CD4-positive, CD25-positive, alpha-beta regulatory T cell (primary cell): ENCODE measurements at places on chromosomes 7 and 10. TPM values are rescaled to one million over a fixed set of nuclear protein-coding genes. Genes with fewer than 3 reads are reported as not detected.

DNA sequence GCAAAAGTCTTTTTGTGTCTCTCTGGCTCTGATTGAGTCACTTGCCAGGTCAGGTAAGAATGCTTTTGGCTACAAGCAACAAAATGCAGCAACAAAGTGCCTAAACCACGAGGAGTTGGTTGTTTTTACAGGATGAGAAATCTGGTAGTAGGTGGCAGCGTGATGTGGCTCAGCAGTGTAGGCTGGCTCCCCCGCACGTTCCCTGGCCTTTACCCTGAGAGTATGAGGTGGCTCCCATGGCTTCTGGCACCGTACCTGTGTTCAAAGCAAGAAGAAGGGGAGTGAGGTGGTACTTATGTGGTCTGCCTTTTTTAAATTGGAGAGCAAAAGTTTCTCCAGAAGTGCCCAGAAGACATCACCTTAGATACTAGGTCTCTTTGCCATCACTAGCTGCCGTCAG is 11.7 kb downstream of the PRKRIP1 start:
- DNase-seq = no peak
- peaks cover 78% of the 10 kb centered on the region for H3K36me3 ChIP-seq
- H3K4me3 ChIP-seq = no peak overlapping the region
- no peaks in the 10 kb centered on the region for H3K4me1 ChIP-seq
- no peak overlapping the region for H3K27ac ChIP-seq
- no peaks in the 10 kb centered on the region for H3K27me3 ChIP-seq

DNA sequence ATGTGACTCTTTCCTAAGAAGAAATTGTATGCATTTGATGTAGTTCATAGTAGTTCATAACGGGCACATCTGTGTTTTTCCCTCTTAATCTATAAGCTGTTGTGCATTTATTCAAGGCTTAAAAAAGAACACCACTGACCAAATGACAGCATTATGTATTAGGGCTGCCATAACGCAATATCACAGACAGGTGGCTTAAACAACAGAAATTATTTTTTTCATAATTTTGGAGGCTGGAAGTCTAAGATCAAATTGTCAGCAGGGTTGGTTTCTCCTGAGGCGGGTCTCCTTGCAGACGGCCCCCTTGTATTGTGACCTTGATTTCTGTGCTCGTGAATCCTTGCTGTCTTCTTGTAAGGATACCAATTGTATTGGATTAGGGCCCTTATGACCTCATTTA is 627 bp upstream of the SSMEM1 start:
- no peak for DNase-seq
- H3K4me1 ChIP-seq = peaks cover 7% of the 10 kb centered on the region
- no peak overlapping the region for H3K4me3 ChIP-seq
- peaks cover 15% of the 10 kb centered on the region for H3K36me3 ChIP-seq

DNA sequence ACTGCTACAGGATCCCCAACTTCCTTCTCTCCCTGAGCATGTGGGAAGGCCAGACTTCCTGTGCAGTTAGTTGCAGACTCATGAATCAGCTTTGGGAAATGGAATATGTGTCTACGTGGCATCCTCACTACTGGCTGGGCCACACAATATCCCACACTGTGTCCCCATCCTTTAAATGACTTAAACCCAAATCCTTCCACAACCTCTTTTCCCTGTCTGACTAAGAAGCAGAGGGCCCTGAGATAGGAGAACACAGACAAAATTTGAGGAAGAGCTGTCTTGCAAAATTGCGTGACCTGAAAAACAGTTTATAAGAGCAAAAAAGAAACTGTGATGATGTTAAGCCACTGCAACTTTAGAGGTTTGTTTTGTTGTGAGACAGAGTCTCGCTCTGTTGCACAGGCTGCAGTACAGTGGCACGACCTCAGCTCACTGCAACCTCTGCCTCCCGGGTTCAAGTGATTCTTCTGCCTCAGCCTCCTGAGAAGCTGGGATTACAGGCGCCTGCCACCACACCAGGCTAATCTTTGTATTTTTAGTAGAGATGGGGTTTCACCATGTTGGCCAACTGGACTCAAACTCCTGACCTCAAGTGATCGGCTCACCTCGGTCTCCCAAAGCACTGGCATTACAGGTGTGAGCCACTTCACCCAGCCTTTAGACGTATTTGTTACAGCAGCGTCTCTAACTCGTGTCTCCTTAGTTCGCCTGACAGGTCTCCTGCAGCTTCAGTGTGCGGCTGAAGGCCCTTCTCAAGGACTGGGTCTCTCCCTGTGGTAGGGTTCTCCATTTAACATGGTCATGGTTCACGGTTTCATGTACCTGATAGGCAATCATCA is 46.9 kb upstream of the SFMBT2 start:
- no peak overlapping the region for H3K27ac ChIP-seq
- no peaks in the 10 kb centered on the region for H3K4me1 ChIP-seq
- H3K27me3 ChIP-seq = no peaks in the 10 kb centered on the region
- no peak for DNase-seq
- no peaks in the 10 kb centered on the region for H3K36me3 ChIP-seq

DNA sequence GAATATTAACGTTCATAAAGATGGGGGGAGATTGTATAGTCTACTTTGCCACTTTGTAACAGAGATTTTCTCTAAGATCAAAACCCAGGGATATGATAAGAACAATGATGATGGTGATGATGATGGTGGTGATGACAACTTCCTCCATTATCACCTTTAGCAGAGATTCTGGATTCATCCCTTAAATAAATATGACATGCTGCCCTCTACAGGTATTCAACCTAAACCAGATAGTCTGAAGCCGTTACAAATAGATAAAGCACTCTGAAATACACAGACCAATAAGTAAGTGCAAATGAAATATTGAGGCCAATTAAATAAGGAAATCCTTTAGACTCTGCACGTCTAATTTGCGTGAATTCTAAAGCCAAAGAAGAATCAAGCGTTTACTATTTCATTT is 211.5 kb downstream of the CREB5 start:
- H3K27me3 ChIP-seq = no peaks in the 10 kb centered on the region
- no peaks in the 10 kb centered on the region for H3K4me1 ChIP-seq
- no peak overlapping the region for H3K27ac ChIP-seq
- no peak for DNase-seq
- H3K36me3 ChIP-seq = no peaks in the 10 kb centered on the region

- no peaks in the 10 kb centered on the region for H3K27me3 ChIP-seq
- H3K27ac ChIP-seq = no peak overlapping the region
- no peak for DNase-seq
Observed at GRCh38 chr10:85170026-85170425, 841.6 kb downstream of the CCSER2 start.

DNA sequence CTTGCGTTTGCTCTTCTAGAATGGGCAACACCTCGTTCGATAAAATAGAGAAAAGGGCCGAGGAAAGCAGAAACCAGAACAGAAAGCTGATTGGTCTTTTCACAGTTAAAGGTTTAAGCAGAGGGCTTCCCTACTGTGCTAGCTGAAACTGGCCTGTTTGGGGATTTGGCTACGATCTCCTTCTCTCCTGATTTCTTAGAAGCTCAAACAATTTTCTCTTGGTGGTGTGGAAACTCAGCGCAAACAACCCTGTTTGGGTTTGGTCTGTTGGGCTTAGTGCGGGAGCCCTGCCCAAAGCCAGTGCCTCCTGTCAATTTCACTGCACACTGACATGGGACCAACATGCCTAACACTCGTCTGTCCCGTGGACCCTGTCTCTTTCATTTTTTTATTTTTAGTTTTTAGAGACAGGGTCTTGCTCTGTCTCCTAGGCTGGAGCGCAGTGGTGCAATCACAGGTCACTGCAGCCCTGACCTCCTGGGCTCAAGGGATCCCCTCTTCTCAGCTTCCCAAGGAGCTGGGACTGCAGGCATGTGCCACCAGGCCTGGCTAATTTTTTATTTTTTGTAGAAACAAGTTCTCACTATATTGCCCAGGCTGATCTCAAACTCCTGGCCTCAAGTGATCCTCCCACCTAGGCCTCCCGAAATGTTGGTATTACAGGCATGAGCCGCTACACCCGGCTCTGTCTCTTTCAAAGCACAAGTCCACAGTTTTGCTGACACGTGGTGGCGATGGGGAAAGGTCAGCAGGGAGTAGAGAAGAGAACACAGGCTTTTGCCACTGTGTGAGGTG is 16.5 kb upstream of the BNIP3 start:
- H3K27ac ChIP-seq = no peak overlapping the region
- H3K4me1 ChIP-seq = no peaks in the 10 kb centered on the region
- H3K36me3 ChIP-seq = no peaks in the 10 kb centered on the region

GRCh38 chr10:130637089-130637676 is 501.0 kb downstream of the GLRX3 start:
- H3K27me3 ChIP-seq = peaks cover 5% of the 10 kb centered on the region
- DNase-seq = no peak
- no peak overlapping the region for H3K4me3 ChIP-seq
- no peaks in the 10 kb centered on the region for H3K4me1 ChIP-seq
- no peak overlapping the region for H3K27ac ChIP-seq

- no peaks in the 10 kb centered on the region for H3K4me1 ChIP-seq
- no peaks in the 10 kb centered on the region for H3K27me3 ChIP-seq
- H3K27ac ChIP-seq = no peak overlapping the region
- no peaks in the 10 kb centered on the region for H3K36me3 ChIP-seq
- no peak for DNase-seq
Observed at GRCh38 chr10:131444862-131445461, 133.4 kb upstream of the TCERG1L start.

DNA sequence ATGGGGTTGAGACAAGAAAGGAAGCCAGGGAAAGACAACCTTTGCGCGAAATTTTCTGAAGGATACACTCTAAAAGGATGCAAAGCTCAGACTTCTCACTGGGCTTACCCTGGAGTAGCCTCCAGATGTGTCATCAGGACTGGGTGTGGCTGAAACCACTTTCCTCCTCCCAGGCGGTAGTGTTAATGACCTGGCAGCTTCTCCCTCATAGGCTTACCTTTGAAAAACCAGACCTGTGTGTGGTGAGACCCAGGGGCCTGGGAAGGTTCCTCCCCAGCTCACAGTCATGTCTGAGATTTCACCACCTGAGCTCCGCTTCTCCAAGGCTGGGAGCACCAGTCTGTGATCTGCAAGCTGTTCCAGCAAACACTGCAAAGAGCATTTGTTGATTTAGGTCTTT is 93.7 kb downstream of the EPC1 start:
- H3K36me3 ChIP-seq = no peaks in the 10 kb centered on the region
- no peak overlapping the region for H3K27ac ChIP-seq
- H3K27me3 ChIP-seq = no peaks in the 10 kb centered on the region
- peak; percentile 20 for DNase-seq
- H3K4me3 ChIP-seq = no peak overlapping the region

DNA sequence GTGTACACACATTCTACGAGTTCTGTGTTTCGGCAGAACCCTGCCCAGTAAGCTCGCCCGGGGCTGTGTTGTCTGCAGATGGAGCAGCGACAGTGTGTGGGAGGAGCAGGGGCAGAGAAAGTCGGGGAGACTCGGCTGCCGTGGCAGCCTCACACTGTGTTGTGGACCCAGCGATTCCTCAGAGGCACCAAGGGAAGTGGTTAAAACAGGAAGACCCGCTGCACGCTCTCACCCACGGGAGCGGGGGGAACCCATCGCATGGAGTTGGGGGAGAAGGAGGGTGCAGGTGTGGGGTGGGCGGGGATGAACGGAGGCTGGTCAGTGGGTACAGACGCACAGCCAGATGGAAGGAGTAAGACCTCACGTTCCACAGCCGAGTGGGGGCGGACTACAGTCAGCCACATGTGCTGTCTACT is 250.2 kb downstream of the ELFN1 start:
- DNase-seq = no peak
- peak overlapping the region; percentile 55 for H3K4me3 ChIP-seq
- peaks cover 25% of the 10 kb centered on the region for H3K36me3 ChIP-seq

- no peaks in the 10 kb centered on the region for H3K4me1 ChIP-seq
- no peak overlapping the region for H3K4me3 ChIP-seq
- H3K36me3 ChIP-seq = no peaks in the 10 kb centered on the region
- DNase-seq = no peak
- no peak overlapping the region for H3K27ac ChIP-seq
Observed at GRCh38 chr10:12841826-12842225, 159.7 kb downstream of the CCDC3 start.

DNA sequence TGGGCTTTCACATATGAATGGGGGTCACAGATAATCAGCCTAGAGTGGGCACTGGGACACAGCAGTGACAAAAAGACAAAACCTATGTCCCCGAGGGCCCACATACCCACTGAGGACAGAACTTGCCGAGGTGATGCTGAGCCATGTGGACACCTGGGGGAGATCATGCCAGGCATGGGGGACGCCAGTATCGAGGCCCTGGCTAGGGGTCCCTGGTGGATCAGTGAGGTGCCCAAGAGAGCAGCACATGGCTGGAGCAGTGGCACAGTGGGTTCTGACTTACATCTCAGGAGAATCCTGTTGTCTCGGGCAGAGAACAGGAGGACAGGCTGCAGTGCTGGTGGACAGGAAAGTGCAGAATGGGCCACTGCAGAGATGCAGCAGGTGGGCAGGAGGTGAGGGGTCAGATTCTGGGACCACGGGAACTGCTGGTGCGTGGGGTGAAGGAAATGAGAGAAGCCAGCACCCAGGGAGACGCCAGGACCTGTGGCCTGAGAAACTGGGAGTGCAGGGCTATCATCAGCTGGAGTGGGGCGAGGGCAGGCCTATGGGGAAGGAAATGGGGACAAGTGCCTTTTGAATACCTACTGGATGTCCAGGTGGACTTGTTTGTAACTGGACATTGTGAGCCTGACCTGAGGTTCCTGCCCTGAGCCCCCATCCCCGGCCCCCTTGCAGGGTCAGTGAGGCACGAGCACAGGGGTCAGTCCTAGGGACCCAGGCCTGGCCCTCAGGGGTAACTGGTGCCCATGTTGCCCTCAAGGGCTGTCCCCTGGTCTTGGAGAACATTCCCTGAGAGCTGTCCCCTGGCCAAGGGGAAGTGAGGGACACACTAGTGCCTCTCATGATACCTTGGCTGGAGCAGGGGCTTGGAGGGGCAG is 91.2 kb upstream of the RET start:
- H3K27me3 ChIP-seq = no peaks in the 10 kb centered on the region
- DNase-seq = no peak
- H3K27ac ChIP-seq = no peak overlapping the region
- H3K4me1 ChIP-seq = no peaks in the 10 kb centered on the region

GRCh38 chr7:97272237-97272975 is 154.9 kb downstream of the SDHAF3 start:
- H3K4me3 ChIP-seq = no peak overlapping the region
- H3K4me1 ChIP-seq = no peaks in the 10 kb centered on the region
- no peaks in the 10 kb centered on the region for H3K36me3 ChIP-seq
- DNase-seq = no peak
- no peak overlapping the region for H3K27ac ChIP-seq
- H3K27me3 ChIP-seq = no peaks in the 10 kb centered on the region

CPN1 gene
- polyA plus RNA-seq = not detected

BRAT1 gene
- 32.9 TPM for polyA plus RNA-seq

HOXA9 gene
- not detected for polyA plus RNA-seq

ZNF438 gene
- polyA plus RNA-seq = 1.6 TPM

TMEM229A gene
- not detected for polyA plus RNA-seq

CDH23 gene
- polyA plus RNA-seq = 0.74 TPM

TMEM270 gene
- polyA plus RNA-seq = 0.34 TPM
